ENCODE measurements at places on chromosomes 3 and 15.

DNA sequence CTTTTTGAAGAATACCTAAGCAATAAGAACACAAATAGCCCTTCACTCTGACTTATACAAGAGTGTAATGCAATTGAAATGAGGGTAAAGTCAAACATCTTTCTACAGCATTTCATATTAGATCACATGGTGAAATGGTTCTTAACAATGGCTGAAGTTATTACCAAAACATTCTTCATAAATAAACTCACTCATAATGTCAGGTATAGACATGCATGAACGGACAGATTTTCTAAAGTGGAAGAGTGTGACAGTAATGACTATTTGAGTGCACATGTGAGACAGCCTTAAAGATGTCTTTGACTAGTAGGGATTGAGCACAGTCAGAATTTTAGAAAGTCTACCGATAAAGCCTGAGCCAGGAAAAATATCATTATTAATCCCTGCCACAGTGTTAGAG lies 471.0 kb downstream of the ZPLD1 start:
- DNase-seq: no peak

DNA sequence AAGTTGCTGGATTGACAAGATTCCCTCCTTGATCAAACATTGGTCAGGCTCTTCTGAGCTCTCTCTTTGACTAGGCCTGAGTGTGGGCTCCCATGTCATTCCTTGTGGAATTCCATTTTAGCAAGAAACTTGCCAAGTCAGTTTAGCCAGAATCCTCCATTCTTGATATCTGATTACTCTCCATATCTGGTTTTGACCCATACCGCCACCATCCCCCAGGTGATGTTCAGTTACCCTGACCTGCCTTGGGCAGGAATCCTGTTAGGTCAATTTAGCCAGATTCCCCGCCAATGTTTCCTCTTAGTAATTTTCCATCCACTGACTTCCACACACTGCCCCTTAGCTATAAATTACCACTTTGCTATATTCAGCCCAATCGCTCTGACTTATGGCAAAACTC lies 1.0 kb upstream of the PCCB start:
- DNase-seq: no peak

GRCh38 chr3:127734754-127735473 lies 62.2 kb downstream of the ABTB1 start:
- no peak for DNase-seq

DNA sequence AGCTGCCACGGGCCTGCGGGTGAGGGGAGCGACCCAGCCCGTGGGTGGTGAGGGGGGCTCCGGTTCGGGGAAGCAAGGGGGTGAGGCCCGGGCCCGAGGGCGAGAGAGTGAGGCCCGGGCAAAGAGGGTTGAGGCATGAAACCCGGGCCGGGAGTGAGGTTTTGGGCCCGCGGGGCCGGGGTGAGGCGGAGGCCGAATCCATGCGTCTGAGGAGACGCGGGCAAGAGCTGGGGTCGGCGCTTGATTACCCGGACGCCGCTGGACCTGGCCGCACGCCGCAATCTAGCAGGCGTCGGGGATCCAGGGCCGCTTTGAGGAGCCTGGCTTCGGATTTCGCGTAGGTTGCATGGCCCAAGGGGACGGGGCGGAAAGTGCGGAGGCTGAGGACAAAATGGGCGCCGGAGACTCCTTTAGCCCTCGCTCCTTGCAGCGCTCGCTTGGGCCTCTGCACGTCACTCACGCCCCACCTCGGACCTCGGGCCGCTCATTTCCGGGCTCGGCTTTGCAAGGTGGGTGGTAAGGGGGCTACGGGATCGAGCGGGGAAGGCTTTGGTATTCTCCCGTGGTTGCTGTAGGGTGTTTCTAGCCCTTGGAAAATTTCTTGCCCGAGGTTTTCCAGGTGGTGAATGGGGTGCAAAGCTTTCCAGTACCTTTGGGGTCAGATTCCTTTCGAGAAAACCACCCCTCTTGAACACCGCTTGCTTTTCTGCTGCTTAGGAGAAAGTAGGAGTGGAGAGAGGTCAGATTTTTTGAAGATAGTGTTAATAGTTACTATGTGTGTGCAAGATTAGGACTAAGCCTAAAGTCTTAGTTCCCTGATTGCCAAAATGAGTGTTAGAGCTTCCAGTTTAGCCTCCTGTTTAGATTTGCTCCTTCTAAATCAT lies 827 bp downstream of the SLC25A36 start:
- DNase-seq: peak; percentile 78

DNA sequence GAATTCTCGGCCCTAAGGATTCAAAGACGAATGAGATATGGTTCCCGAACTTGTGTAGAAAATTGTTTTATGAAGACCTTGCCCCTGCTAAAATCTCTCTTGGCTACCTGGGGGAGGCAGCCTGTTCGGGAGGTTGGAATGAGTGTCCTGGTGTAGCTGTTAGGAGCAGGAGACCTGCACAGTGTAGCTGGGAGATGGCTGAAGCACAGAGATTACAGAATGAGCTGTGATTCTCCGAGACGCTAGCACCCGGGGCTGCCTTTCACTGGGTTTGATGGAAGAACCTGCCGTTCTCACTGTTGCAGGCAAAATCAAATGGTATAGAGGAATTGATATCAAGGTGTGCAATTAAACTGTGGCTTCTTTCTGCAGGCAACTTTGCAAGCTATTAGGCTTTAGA lies 68.0 kb downstream of the TRAK1 start:
- no peak for DNase-seq

- peak; percentile 18 for DNase-seq
Observed at GRCh38 chr3:69085833-69086722, 1.3 kb downstream of the ARL6IP5 start.

- no peak for DNase-seq
Observed at GRCh38 chr15:84631706-84632272, 22.3 kb downstream of the WDR73 start.

GRCh38 chr15:69289342-69290146 lies 9.2 kb upstream of the PAQR5 start:
- DNase-seq: no peak

- DNase-seq: no peak
Observed at GRCh38 chr3:148131990-148132638, 565.6 kb upstream of the AGTR1 start.

DNA sequence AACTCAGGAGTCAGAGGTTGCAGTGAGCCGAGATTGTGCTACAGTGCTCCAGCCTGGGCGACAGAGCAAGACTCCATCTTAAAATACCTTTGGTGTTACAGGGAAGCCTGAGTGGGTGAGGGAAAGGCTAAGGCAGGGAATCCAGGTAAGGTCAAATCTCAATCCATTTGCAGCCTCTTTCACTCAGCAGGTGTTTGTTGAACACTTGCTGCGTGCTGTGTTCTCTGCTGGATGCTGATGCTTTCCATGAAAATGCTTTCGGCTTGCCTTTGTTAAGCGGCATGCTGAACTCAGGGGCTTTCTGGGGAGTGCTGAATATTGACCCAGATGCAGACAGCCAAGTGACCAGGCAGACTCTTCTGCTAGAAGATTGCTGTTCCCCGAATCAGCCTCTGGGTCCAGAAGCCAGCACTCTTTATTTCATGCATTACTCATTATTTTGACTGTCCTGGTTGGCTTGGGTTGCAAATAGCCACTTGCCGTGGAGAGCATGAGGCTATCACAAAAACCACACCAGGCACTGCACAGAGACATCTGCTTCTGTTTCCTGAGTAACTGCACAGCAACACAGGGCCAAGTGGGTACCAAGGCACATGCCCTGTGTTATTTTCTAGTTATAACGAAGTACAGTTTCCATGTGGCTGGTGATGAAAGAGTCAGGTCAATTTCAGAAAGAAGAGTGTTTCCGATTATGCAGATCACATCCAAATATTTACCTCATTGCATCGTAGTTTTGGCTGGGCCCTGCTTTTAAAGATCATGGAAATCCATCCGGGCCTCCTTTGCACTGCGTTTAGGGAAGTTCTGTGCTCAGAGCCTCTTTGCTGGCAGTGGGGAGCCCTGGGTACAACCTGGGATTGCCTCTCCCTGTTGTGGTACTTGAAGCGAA lies 88.6 kb downstream of the THSD4 start:
- no peak for DNase-seq

- no peak for DNase-seq
Observed at GRCh38 chr15:63987796-63988378, 58.4 kb downstream of the DAPK2 start.

- no peak for DNase-seq
Observed at GRCh38 chr3:1506090-1506489, 413.3 kb downstream of the CNTN6 start.
